ENCODE measurements at places on chromosomes 4 and X. TPM values are rescaled to one million over a fixed set of nuclear protein-coding genes. Genes with fewer than 3 reads are reported as not detected.

SNCA gene
- polyA plus RNA-seq = 101 TPM

GRCh38 chr4:38614231-38614630 lies 49.8 kb upstream of the KLF3 start:
- DNase-seq = no peak

GRCh38 chr4:56197387-56197786 lies 189.9 kb downstream of the AASDH start:
- no peak for DNase-seq

- DNase-seq = no peak
These were observed 9.9 kb downstream of the MAN2B2 start for GRCh38 chr4:6584865-6585264.
